ENCODE measurements at places on chromosomes 7 and 10.

DNA sequence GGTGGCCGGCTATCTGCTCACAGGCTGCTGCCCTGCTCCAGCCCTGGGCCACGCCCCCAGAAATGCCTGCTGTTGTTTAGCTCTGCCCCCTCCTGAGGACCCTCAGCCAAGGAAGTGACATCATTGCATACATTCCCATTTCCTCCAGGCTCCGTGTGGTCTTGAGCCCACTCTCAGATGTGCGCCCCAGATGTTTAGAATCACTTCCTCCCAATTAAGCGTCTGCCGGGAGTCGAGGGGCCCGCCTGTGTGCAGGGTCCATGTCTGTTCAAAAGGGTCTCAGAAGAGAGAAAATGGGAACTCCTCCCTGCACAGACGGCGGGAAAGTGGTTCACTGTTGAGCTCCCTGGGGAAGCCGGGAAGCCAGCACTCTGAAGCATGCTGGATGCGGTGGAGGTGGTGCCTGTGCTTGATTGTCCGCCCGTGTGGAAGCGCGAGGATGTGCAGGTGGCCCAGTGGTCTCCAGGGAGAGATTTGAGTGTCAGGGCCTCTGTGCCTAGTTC is 116.9 kb upstream of the PPIF start:
- DNase-seq = no peak

- DNase-seq = peak; percentile 23
Measured at GRCh38 chr10:48806342-48806741, 121.7 kb downstream of the WDFY4 start.

DNA sequence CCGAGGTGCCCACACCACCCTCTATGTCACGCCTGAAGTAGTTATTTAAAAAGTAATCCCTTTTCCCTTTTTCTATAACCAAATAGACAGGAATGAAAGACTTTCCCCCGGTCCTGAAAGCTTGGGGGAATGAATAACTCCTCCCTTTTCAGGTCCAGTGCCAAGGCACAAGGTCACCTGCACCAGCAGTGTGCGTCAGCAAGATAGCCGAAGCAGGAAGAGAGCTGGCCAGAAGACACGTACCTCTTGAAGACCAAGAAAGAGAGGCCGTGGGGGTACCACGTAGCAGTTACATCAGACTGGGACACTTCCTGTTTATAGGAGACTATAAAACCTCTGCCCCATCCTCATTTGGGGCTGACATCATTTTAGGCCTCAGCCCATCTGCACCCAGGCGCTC is 10.7 kb upstream of the AKR1B1 start:
- no peak for DNase-seq

GRCh38 chr10:124588736-124589490 is 127.3 kb downstream of the LHPP start:
- DNase-seq = peak; percentile 30

DNA sequence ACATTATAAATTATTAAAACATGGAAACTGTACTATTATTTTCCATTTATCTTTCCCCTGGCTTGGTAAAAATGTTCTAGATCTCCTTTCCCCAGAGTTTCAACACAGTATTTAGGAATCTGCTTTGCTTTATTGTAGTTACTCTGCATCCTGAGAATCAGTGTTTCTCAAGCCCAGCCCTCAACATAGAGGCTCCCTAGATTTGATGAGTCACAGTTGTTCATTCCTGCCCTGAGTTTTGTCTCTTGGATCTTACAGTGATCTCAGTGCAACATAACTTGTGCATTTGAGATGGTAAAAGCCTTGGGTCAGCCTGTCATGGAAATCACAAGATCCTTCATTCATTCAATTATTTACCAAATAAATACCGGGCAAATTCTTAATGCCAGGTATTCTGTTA is 63.0 kb downstream of the VAX1 start:
- DNase-seq = no peak

DNA sequence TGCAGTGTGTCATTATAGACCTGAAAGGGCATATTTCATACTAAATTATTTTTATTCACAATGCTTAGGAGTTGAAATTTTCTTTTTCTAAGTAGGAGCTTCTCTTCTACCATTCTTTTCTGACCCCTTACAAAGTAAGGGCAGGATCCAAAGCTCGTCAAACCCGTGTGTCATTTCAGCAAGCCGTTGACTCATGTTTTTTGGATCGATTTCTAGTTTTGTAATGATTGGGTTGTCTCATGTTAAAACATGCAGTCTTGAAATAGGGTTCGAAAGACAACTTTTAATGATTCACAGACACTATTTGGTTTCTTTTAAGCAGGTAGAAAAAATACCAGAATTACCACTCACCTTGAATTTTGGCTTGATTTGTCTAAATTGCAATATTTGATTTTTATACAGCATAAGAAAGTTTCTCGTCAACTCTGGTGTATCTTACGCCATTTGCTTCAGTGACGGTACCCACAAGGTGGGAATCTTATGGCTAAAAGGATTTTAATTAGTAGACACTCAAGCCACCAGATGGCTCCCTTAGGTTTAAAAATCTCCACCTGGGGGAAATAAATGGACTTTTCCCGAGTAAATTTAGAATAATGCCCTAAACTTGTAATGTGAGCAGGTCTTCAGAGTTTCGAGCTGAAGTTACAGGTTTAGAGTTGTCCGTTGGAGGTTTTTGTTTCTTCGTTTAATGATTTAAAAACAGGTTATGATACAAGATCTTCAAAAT is 283.4 kb downstream of the CCDC3 start:
- no peak for DNase-seq

GRCh38 chr7:112080978-112081377 is 125.2 kb downstream of the DOCK4 start:
- DNase-seq = no peak

- no peak for DNase-seq
Measured at GRCh38 chr10:4217653-4218052, 432.6 kb upstream of the KLF6 start.

DNA sequence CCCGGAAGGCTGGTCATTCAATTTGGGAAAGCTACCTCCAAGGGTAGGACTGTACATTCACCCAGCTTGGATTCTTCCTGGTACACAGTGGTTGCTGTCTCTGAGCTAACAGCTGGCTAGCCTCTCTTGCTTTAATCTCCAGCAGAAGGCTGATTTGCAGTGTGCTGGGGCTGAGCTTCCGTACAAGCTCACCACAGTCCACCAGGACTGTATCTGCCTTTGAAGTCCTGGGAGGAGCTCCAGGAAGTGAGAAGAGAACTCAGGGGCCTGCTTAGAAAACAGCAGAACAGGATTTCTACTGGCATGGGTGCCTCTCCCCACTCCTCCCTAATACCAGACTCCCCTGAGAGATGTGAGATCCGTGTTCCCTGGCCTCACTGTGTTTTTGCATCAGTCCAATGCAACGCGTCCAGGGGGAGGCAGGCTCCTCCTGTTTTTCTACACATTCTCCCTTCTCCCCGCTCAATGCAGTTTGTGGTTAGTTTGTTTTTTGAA is 6.6 kb downstream of the AFAP1L2 start:
- no peak for DNase-seq

DNA sequence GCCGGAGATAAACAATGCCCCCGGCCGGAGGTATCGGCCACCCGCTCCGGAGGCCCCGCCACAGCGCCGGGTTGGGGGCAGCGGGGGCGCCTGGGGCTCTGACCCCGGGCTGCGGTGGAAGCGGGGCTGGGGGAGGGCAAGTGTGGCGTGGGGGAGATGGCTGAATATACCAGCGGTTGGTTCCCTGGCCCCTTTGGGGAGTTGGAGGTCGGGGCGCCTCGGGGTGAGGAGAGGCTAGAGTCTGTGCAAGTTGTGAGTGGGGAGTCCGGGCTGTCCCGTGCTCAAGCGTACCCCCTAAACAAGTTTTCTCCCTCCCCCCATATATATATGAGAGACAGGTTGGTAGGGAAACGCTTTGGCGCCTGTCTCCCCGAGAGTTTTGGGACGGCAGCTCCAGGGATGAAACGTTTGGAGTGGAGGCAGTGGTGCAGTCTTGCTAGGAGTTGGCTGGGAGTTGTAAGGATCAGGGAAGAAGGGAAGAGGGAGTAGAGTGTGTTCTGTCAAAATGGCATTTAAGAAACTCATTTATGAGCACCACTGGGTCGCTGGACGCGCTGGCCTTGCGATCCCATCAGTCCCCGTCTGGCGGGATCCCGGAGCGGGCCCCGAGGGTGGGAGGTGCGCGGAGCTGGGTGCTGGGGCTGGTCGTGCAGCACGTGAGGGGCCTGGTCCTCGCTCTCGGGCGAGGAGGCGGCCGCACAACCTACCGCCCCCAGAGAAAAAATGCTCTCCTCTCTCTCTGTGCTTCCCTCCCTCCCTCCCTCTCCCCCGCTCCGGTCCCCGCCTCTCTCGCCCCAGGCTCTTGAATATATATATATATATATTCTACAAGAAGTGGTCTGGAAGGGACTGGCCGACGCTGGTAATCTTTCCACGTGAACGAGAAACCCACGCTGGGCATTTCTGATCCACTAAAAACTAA is 1.1 kb downstream of the TET1 start:
- peak; percentile 59 for DNase-seq

DNA sequence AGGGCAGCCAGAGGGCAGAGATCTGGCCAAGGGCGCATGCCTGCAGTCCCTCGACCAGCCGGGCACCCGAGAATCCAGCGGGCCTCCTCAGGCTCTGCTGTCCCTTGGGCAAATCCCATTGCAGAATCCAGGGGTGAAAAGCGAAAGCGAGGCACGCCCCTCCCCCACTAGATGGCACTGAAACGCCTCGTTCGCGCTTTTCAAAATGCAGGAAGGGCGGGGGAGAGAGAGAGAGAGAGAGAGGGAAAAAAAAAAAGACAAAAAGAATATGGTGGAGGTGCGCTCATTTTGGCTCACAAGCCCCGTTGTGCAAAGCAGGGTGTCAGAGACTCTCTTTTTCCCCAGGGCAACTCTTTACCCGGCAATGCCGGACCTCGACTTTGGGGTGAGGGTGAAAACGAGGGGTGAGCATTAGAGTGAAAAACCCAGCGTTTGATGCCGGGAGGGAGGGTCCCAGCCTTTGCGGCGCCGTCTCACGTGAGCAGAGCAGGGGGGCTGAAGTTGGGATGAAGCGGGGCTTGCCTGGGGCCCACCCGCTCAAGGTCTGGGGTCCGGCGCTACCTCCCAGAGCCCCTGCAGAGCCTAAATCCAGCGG is 2.5 kb upstream of the TMEM178B start:
- DNase-seq = peak; percentile 95

DNA sequence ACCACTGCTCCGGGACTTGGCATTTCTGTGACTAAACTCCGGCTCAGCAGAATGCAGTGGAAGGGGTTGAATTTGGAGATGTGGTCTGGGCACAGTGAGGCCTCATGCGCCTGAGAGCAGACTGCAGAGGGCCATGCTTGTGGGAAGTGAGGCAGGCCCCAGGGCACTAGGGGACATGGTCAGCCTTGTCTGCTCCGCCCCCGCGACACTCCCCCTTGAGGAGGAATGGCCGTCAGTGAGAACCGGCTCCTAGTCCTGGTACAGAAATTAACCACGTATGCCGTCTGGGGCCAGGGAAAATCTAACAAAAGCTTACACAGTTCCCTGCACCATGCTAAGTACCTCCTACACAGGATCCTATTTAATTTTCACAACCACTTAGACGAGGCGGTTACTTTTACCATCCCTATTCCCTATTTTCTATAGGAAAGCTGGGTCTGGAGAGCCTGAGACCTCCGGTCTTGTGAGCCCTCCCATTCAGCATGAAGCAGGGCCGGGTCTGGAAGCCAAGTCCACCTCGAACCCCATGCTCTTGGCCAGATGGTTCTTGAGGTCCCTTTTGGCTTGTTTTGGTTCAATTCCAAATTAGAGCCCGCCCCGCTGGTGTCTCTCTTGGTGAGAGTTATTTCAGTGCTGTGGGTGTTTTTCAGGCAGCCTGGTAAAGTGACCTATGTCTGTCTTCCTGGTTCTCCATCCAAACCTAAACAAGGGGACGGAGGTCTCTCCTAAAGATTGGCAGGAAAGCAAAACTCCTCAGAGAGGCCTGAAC is 87.7 kb upstream of the PITRM1 start:
- no peak for DNase-seq

DNA sequence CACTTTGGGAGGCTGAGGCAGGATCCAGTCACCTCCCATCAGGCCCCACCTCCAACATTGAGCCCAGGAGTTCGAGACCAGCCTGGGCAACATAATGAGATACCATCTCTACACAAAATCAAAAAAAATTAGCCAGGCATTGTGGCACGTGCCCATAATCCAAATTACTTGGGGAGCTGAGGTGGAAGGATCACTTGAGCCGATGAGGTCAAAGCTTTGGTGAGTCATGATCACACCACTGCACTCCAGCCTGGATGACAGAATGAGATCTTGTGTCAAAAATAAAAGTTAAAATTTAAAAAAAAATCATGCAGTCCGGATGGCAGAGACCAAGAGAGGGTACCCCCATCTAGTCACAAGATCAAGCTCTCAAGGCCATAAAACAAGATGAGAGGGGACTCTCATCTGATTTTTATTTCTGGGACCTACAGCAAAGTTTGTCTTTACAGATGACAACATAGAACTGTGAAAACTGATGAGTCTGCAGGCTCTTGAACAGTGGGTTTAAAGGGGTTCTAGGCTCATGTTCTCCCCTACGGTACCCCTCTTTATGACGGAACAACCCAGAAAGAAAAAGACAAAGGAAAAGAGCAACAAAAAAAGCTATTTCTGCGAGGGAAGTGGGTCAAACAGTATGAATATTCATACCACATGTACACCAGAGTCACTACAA is 28.9 kb upstream of the CREB3L2 start:
- no peak for DNase-seq

- DNase-seq = no peak
Measured at GRCh38 chr7:43584195-43584586, 1.3 kb downstream of the STK17A start.

GRCh38 chr7:68444956-68445355 is 1153.3 kb upstream of the AUTS2 start:
- DNase-seq = no peak

GRCh38 chr10:90857635-90858460 is at the start of gene HTR7:
TSS of gene HTR7 (minus strand) at chr10:90858039. CDS start at chr10:90857671, 368 bp downstream.
- peak; percentile 62 for DNase-seq

- DNase-seq = no peak
Measured at GRCh38 chr7:147047696-147048095, 931.1 kb downstream of the CNTNAP2 start.

- no peak for DNase-seq
Measured at GRCh38 chr10:57624856-57625592, 642.7 kb downstream of the IPMK start.

- DNase-seq = no peak
Measured at GRCh38 chr7:107643407-107643806, 17.2 kb upstream of the SLC26A4 start.

DNA sequence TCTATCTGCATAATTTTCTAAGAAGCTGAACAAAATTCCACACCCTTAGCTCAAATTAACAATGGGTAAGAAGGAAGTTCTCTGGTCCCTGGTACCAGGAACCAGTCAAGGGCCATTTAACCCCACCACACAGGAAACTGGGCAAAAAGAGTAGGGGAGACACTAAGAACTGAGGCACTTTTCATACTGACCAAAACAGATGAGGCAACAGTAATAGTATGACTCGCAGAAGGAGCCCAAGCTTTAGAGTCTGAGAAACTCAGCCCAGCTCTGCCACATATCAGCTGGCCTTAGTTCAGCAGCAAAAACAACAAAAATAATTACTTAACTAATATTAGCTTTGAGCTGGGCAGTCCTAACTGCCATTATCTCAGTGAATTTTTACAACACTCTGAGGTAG is 221.2 kb downstream of the FAM107B start:
- DNase-seq = no peak

DNA sequence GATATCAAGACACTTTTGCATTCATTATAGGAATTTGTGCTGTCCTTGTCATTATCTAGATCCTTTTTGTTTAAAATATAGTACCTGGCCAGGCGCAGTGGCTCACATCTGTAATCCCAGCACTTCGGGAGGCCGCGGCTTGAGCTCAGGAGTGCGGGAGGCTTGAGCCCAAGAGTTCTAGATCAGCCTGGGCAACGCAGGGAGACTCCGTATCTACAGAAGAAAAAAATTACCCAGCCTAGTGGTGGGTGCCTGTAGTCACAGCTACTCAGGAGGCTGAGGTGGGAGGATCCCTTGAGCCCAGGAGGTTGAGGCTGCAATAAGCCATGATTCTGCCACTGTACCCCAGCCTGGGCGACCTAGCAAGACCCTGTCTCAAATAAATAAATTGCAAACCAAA is 621 bp upstream of the MORN4 start:
- DNase-seq = no peak
